ENCODE measurements at places on chromosomes 12 and 14. TPM values are rescaled to one million over a fixed set of nuclear protein-coding genes. Genes with fewer than 3 reads are reported as not detected.
A peak's percentile ranks its signal among the peaks of the same experiment; 100 is the strongest.

C14orf119 gene
- 41.5 TPM for total RNA-seq

DNA sequence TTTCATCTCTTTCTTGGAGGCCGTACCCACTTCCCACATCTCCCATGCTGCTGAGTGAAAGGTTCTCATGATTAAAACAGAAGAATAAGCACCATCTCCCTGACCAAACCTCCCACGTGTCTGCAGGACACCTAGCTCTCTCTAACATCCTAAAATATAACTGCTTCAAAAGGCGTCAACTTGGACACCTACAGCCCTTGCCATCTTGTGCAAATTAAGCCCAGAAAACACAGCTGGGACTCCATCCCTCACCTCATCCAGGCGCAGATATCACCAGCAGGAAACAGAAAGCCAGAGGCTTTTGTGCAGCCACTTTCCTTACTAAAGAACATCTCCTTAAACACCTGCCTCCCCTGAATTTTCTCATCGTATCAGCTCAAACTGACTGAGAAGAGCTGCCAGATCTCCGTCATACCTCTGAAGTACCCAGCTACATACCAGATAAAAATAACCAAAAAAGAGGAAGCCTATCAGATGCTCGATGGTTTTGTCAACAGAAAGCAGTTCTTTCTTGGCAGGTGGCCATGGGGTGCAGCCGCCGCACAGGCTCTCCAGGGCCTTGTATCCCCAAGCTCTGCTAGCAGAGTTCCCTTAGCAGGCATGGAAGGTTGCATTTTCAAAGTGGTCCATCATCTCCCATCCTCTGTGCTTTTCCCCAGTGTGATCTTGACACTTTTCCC is 28.8 kb downstream of the MAP3K9 start:
- no peak for DNase-seq
- H3K4me1 ChIP-seq, result no peaks in the 10 kb centered on the region
- no peaks in the 10 kb centered on the region for H3K27me3 ChIP-seq
- no peak overlapping the region for H3K27ac ChIP-seq

TM9SF1 gene
- 65.6 TPM for total RNA-seq

DNA sequence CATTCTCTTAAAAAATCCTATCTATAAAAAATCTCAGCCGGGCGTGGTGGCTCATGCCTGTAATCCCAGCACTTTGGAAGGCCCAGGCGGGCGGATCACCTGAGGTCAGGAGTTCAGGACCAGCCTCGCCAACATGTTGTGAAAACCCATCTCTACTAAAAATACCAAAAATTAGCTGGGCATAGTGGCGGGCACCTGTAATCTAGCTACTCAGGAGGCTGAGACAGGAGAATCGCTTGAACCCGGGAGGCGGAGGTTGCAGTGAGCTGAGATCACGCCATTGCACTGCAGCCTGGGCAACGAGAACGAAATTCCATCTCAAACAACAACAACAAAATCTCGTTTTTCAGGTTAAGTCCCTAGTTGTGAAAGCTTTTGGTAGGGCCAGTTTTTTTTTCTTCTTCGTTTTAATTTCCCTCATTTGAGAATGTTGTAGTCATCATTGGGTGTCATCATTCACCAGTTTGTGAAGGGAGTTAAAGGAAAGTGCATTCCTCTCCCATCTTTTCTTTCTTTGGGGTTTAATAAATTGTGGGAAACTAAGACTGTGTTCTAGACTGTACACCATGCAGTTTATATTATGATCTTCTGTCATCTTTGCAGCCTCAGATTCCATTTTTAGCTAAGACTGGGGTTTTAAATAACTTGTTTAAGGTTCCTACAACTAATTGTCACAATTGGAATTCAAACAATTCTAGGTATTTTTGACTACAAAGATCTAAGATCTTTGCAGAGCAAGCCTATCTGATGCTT is 23.9 kb downstream of the MDM2 start:
- no peak for DNase-seq
- H3K4me1 ChIP-seq, result no peaks in the 10 kb centered on the region
- H3K36me3 ChIP-seq, result no peaks in the 10 kb centered on the region
- H3K4me3 ChIP-seq, result no peak overlapping the region
- no peaks in the 10 kb centered on the region for H3K27me3 ChIP-seq
- no peak overlapping the region for H3K27ac ChIP-seq

DNA sequence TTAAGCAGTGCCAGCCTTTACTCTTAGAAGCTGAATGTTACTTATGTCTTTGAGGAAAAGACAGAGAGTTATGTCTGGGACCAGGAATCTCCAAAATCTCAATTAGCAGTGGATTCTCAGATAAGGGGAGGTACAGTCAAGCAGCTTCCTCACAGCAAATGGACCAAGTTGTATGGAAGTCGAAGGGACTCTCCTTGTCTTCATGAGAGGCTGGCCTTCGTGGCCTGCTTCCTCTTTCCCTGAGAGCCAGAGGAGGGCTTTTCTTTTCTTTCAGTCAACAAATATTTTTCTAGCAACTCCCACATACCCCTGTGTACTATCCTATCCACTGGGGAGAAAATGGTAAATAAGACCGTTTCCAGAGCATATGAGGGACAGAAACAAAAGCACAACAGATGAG is 6.6 kb upstream of the WNT5B start:
- H3K4me3 ChIP-seq, result no peak overlapping the region
- H3K27ac ChIP-seq, result no peak overlapping the region
- no peaks in the 10 kb centered on the region for H3K36me3 ChIP-seq
- H3K4me1 ChIP-seq, result no peaks in the 10 kb centered on the region
- DNase-seq, result no peak

GRCh38 chr14:101589486-101590015 is 28.3 kb downstream of the DIO3 start:
- no peaks in the 10 kb centered on the region for H3K36me3 ChIP-seq
- H3K4me3 ChIP-seq, result no peak overlapping the region
- no peak for DNase-seq
- H3K4me1 ChIP-seq, result peaks cover 1% of the 10 kb centered on the region

GRCh38 chr12:105278043-105278697 is 42.2 kb upstream of the APPL2 start:
- no peak for DNase-seq
- no peaks in the 10 kb centered on the region for H3K4me1 ChIP-seq
- no peaks in the 10 kb centered on the region for H3K36me3 ChIP-seq
- H3K27ac ChIP-seq, result no peak overlapping the region
- no peak overlapping the region for H3K4me3 ChIP-seq

GRCh38 chr12:12466157-12466556 is 96.5 kb downstream of the DUSP16 start:
- no peak overlapping the region for H3K27ac ChIP-seq
- no peaks in the 10 kb centered on the region for H3K4me1 ChIP-seq
- no peak overlapping the region for H3K4me3 ChIP-seq
- H3K27me3 ChIP-seq, result no peaks in the 10 kb centered on the region
- DNase-seq, result no peak
- H3K36me3 ChIP-seq, result no peaks in the 10 kb centered on the region

DNA sequence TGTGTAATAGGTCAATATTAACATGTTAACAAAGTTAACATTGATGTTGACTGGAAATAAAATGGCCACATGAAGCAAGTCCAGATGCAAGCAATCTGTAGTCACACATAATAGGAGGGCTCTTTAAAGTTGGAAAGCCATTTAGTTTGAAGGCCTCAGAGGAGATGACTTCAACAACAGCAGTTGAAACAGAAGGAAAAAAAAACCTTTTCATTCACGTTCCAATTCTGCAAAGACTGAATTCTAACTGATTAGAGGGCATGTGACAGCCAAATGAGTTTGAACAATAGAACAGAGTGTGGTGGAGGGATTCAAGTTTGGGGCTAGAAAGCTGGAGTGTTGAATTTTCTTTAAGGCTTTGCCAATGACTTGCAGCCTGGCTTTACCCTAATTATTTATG is 41.5 kb upstream of the DAAM1 start:
- no peaks in the 10 kb centered on the region for H3K4me1 ChIP-seq
- DNase-seq, result no peak
- no peaks in the 10 kb centered on the region for H3K27me3 ChIP-seq
- no peak overlapping the region for H3K4me3 ChIP-seq
- no peak overlapping the region for H3K27ac ChIP-seq
- H3K36me3 ChIP-seq, result no peaks in the 10 kb centered on the region

DNA sequence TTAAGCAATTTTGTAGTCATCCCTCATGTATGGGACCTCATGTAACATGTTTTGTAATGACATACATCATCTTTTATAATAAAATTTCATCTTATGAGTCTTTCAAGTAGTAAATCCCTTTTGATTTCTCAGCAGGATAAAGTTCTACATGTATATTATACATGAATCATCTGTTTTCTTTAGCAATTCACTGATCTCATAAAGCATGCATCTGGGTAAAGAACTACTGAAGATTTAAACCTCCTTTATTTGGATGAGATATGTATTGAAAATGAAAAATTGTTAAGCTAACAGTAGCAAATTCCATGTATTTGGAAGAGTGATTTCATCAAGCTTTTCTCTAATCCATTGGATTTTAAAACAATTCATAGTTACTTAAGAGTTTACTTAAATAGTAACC is 126.9 kb downstream of the KITLG start:
- H3K4me1 ChIP-seq, result no peaks in the 10 kb centered on the region
- no peak overlapping the region for H3K4me3 ChIP-seq
- H3K36me3 ChIP-seq, result no peaks in the 10 kb centered on the region
- no peak overlapping the region for H3K27ac ChIP-seq

DNA sequence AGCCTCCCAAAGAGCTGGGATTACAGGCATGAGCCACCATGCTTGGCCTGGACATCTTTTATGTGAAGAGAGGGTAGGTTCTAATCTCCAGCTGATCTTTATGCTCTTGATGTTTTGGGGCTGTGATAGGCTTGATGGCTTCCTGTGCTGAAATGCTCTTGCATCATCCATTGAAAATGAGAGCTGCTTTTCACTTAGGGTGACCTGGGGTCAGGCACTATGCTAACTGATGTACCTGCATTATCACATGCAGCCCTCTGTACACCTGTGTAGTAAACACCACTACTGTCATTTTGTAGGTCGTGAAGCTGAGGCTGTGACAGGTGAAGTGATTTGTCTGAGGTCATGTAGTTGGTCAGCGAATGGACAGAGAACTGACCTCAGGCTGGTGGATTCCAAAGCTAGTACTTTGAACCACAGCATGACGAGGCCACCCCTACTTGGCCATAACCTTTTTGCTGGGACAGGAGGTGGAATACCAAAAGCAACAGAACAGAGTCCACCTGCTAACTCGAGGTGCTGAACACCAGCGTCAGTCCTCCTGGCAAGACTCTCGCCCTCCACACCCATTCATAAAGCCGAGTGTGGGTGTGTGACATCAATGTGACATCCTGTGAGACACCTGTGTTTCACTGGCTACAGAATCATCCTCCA is 69.1 kb downstream of the C12orf75 start:
- no peak overlapping the region for H3K27ac ChIP-seq
- no peaks in the 10 kb centered on the region for H3K27me3 ChIP-seq
- no peak overlapping the region for H3K4me3 ChIP-seq

AP1G2 gene
- total RNA-seq, result 102 TPM

DNA sequence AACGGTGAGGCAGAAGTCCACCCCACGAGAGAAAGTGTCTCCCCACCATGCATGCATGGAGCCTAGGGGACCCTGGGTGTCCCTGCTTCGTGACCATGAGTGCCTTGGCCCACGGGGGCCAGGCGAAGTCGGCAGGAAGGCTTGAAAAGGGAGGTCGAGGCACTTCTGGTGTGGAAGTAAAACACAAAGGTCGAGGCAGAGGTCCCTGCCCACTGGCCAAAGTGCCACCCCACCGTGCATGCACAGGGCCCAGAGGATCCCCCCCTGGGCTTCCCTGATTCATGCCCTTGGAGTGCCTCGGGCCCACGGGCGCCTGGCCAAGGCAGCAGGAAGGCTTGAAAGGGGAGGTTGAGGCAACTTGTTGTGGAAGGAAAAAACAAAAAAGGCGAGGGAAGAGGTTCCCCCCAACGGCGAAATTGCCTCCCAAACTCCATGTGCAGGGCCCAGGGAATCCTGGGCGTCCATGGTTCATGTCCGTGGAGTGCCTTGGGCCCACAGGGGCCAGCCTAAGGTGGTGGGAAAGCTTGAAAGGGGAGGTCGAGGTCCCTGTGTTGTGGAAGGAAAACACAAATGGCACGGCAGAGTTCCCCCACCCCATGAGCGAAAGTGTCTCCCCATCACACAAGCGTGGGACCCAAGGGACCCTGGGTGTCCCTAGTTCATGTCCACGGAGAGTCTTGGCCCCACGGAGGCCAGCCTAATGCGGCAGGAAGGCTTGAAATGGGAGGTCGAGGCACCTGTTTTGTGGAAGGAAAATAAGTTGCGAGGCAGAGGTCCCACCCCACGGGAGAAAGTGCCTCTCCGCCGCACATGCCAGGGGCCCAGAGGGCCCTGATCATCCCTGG is 372.1 kb downstream of the ALG10 start:
- H3K36me3 ChIP-seq, result no peaks in the 10 kb centered on the region
- H3K4me1 ChIP-seq, result no peaks in the 10 kb centered on the region
- peak; percentile 11 for DNase-seq

- DNase-seq, result no peak
- H3K27ac ChIP-seq, result no peak overlapping the region
- no peaks in the 10 kb centered on the region for H3K4me1 ChIP-seq
- no peaks in the 10 kb centered on the region for H3K27me3 ChIP-seq
Measured at GRCh38 chr14:55265197-55265596, 6.0 kb upstream of the FBXO34 start.

SERPINA10 gene
- not detected for total RNA-seq

- no peak overlapping the region for H3K27ac ChIP-seq
- H3K4me1 ChIP-seq, result no peaks in the 10 kb centered on the region
- no peaks in the 10 kb centered on the region for H3K36me3 ChIP-seq
- no peaks in the 10 kb centered on the region for H3K27me3 ChIP-seq
- H3K4me3 ChIP-seq, result no peak overlapping the region
- DNase-seq, result no peak
Measured at GRCh38 chr12:131621701-131622421, 89.0 kb upstream of the SFSWAP start.

NACA gene
- total RNA-seq, result 2,172 TPM

GRCh38 chr14:26281280-26281998 is 316.4 kb downstream of the NOVA1 start:
- peaks cover 5% of the 10 kb centered on the region for H3K4me1 ChIP-seq
- H3K27me3 ChIP-seq, result no peaks in the 10 kb centered on the region
- no peak for DNase-seq
- no peak overlapping the region for H3K27ac ChIP-seq
- H3K36me3 ChIP-seq, result no peaks in the 10 kb centered on the region
- H3K4me3 ChIP-seq, result no peak overlapping the region

- H3K27ac ChIP-seq, result no peak overlapping the region
- H3K36me3 ChIP-seq, result no peaks in the 10 kb centered on the region
- H3K4me1 ChIP-seq, result no peaks in the 10 kb centered on the region
- no peak for DNase-seq
- no peaks in the 10 kb centered on the region for H3K27me3 ChIP-seq
- H3K4me3 ChIP-seq, result no peak overlapping the region
Measured at GRCh38 chr12:71548893-71549292, 109.3 kb downstream of the LGR5 start.

HOTAIR gene
- total RNA-seq, result not detected

- peaks cover 1% of the 10 kb centered on the region for H3K4me1 ChIP-seq
- peak overlapping the region; percentile 40 for H3K4me3 ChIP-seq
- H3K27ac ChIP-seq, result no peak overlapping the region
- no peaks in the 10 kb centered on the region for H3K27me3 ChIP-seq
- no peaks in the 10 kb centered on the region for H3K36me3 ChIP-seq
- no peak for DNase-seq
Measured at GRCh38 chr12:27970401-27971120, 2.0 kb downstream of the PTHLH start.
